D721Med (cell line): ENCODE measurements at places on chromosomes 13 and 19.

DNA sequence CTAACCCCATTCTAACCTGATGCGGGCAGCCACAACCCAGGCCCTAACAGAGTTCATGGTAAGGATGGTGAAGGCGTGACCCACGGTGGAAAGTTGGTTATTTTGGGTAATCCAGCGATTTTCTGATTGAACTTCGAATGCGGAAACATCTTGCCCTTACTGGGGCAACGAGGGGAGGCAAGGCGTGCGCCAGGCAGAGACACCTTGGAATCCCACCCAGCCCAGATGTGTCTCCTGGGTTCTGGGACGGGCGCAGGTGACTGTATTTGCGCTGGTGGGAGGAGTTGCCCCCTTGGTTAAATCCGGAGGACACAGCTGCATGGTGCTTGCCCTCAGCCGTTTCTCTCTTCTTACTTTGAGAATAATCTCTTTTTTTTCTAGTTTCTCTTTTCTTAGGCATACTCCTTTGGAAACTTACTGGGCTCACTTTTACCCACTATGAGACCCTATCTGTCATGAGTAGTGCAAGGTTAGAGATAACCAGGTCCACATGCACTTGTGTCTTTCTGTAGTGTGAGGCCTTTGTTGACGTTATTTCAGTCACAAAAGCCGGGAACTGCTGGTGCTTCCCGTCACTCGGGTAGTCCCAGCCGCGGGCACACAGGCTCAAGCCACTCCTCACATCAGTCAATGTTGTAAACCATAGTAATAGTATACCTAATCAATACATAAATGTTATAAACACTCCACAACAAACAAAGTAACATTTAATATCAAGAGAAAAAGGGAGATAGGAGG, 81.5 kb downstream of the ATP11A start:
- DNase-seq: no peak

DNA sequence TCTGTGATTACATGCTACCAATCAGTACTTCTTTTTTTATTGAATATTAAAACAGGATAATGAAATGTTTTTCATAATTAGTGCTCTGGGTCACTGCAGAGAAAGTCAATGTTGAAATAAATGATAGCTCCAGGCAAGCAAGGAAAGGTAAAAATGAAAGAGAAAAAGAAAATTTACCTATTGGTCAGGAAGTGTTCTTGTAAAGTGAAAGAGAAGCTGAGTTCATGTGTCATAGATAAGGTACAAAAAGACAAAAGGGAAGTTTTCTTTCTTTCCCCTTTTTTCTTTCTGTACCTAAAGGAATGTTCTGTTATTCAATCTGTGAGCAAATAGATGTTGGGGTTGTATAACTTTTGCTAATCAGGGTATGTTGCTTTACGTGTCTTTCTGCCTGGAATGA, 197.0 kb downstream of the PCDH9 start:
- no peak for DNase-seq

DNA sequence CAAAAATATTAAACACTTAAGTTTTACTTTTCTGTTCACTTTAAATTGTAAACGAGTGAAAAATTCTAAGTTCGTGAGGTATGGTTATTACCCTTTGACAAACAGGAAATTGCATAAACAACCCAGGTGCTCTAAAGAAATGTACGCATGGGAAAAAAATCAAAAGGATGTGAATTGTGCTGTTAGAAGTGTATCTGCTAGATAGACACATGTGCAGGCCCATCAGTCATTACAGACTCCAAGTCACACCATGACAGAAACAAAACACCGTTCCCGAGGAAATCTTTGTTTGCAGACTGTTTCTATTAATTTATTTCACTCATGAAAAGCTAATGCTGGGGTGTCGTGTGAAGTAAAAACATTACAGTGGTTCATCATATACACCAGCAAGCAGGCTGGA, 17.0 kb upstream of the DOCK9 start:
- DNase-seq: no peak

GRCh38 chr19:45076029-45076850, at the start of gene ZNF296:
Gene ZNF296, minus strand, starts transcription at chr19:45076478. Its CDS starts 105 bp downstream, at chr19:45076373.
- peak; percentile 72 for DNase-seq

GRCh38 chr13:73665261-73665660, 468.9 kb downstream of the KLF12 start:
- no peak for DNase-seq

- no peak for DNase-seq
Measured at GRCh38 chr19:47353307-47353712, 4.2 kb downstream of the DHX34 start.

- DNase-seq: no peak
Measured at GRCh38 chr19:6738787-6739389, 592 bp upstream of the TRIP10 start.

GRCh38 chr19:33464010-33464732, 57.4 kb downstream of the PEPD start:
- DNase-seq: no peak

- DNase-seq: no peak
Measured at GRCh38 chr13:112242777-112243176, 133.4 kb upstream of the SPACA7 start.

DNA sequence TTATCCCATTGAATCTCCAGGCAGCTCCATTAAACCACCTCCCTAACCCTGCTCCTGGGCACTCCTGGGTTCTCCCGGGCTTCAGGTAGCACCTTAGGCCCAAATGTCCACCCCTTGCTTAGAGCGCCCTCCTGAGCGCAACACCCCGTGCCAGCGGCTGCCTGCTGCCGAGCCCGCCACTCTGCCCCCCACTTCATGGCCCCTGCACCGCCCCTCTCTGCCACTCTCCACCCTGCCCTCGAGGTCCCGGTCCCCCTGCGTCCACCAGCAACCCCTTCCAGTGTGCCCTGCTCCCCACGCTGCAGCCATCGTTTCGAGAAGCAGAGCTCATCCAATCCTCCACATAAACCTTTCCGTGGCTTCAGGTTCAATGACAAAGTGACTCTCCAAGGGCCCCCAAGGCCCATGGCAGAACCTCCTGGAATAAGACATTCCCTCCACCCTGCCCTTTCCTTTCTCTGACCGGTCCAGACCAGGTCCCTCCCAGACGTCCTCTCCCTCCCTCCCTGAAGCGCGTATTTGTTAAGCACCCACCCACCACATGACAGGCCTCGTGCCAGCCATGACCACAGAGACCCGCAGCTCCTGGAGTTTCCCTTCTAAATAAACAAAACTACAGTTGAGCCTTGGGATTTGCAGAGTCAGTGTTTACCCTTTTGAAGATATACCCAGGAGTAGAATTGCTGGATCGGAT, 66.6 kb downstream of the ARHGEF18 start:
- DNase-seq: no peak

GRCh38 chr13:113802090-113802531, 43.1 kb downstream of the TMEM255B start:
- DNase-seq: no peak

GRCh38 chr13:65926750-65927171, 1303.4 kb downstream of the PCDH9 start:
- DNase-seq: no peak

DNA sequence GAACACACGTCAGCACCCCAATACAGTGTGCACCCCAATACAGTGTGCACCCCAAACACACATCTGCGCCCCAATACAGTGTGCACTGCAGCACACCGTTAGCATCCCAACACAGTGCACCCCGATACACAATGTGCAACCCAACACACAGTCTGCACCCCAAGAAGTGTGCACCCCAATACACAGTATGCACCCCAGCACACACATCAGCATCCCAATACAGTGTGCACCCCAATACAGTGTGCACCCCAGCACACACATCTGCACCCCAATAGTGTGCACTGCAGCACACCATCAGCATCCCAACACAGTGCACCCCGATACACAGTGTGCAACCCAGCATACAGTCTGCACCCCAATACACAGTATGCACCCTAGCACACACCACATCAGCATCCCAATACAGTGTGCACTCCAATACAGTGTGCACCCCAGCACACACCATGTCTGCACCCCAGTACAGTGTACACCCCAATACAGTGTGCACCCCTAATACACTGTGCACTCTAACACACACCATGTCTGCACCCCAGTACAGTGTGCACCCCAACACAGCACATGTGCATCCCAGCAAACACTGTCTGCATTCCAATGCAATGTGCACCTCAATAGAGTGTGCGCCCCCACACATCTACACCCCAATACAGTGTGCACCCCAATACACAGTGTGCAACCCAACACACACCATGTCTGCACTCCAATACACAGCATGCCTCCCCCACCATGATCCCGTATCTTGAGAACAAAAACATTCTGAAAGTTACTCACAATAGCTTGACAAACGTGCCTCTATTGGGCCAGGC, 855 bp upstream of the CARS2 start:
- DNase-seq: no peak

- no peak for DNase-seq
Measured at GRCh38 chr13:111913761-111914140, 153.2 kb upstream of the SOX1 start.

DNA sequence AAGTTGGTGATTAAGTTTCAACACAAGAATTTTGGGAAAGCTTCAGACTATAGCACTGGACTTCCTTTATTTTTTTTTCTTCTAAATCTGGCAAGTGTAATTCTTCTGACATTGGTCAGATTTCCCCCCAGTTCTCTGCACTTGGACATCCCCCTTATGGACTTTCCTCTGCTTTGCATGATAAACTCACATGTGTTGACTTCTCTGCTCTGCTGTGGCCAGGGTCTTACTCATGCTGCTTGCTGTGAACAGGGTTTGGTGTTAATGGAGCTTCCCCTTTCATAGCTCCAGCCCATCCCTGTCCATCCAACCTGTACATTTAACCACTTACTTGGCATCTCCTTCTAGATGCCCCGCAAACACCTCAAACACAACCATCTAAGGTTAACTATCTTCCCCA, 70.5 kb upstream of the SPATA13 start:
- no peak for DNase-seq

DNA sequence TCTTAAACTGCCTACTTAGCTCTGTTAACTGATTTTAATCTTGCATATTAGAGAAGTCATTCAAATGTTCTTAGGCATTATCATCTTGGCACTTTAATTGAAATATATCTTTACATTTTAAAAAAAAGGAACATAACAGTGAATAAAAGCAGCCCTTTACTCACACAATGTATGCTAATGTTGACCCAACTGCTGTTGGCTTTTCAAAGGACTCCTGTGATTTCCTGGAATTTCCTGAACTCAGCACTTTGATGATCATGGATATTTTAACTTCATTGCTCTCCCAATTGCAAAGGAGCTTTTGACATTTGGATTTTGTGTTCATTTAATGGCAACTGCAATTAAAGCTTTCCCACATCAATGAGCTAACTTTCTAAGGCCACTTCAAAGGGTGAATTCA, 1230.3 kb downstream of the DIAPH3 start:
- DNase-seq: no peak

- no peak for DNase-seq
Measured at GRCh38 chr13:35468195-35468594, 8.3 kb downstream of the MAB21L1 start.

GRCh38 chr13:95137096-95137495, 164.2 kb downstream of the ABCC4 start:
- no peak for DNase-seq

DNA sequence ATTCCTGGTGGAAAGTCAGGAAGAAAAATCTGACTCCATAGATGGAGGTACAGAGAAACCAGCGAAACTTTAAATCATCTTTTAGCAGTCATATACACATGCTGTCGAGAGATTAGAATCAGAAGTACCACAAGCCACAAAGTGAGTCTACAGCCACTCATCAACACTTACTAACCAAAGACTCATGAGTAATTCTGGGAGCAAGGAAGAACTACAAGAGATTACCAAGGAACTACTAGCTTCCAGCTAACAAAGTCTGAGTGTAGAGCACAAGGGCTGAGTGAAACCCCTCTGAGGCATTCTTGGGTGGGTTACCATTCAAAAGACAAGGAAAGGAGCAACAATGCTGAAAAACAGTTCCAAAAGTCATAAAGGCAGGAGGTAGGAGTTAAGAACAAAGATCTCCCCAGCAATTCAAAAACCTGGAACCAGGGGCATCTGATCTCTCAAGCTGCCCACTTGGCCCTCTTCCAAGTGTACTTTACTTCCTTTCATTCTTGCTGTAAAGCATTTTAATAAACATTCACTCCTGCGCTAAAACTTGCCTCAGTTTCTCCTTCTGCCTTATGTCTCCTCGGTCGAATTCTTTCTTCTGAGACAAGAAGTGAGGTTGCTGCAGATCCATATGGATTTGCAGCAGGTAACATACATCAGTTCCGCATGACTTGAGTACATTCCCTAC, 13.0 kb downstream of the RBM26 start:
- no peak for DNase-seq

GRCh38 chr19:35290381-35291127, 1.4 kb upstream of the MAG start:
- DNase-seq: no peak

GRCh38 chr19:571566-571974, 826 bp upstream of the BSG start:
- DNase-seq: no peak

DNA sequence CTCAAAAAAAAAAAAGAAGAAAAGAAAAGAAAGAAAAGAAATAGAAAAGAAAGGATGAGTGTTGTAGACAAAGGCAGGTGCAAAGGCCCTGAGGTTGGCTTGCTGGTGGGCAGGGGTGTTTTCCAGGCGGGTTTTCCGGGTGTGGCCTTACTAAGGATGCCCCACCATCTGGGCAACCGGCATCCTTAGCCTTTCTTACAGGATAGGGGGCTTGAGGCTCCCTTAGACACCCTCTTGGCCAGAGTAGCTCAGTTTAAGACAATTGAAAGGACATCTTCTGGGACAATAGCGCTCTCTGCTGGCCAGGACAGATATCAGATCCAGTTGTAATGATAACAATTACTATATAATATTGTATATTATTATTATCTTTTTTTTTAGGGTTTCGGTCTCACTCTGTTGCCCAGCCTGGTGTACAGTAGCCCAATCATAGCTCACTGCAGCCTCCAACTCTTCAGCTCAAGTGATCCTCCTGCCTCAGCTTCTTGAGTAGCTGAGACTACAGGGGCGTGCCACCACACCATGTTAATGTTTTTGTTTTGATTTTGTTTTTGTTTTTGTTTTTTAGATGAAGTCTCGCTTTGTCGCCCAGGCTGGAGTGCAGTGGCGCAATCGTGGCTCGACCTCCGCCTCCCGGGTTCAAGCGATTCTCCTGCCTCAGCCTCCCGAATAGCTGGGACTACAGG, 1.4 kb upstream of the QTRT1 start:
- DNase-seq: no peak

GRCh38 chr19:38020311-38020710, 113.3 kb downstream of the SIPA1L3 start:
- no peak for DNase-seq
